Common myeloid progenitor, CD34-positive (primary cell): ENCODE measurements at places on chromosomes 2 and 18.

GRCh38 chr18:36762074-36762473, 66.7 kb downstream of the TPGS2 start:
- no peak for DNase-seq

- no peak for DNase-seq
Measured at GRCh38 chr2:140064243-140064642, 1284.1 kb upstream of the NXPH2 start.

DNA sequence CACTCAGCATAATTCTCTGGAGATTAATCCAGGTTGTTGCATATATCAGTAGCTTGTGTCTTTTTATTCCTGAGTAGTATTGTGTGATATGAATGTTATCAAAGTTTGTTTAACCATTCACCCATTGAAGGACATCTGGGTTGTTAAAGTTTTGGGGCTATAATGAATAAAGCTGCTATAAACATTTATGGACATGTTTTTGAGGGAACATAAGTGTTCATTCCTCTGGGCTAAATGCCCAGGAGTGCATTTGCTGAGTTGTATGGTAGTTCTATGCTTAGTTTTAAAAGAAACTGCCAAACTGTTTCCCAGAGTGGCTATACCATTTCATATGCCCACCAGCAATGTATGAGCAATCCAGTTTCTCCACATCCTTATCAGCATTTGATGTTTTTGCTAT, 21.8 kb upstream of the KCNJ13 start:
- no peak for DNase-seq

GRCh38 chr18:49866680-49867079, 53.3 kb upstream of the ACAA2 start:
- no peak for DNase-seq

GRCh38 chr2:105584435-105585010, 160.2 kb upstream of the NCK2 start:
- peak; percentile 20 for DNase-seq

- DNase-seq, result peak; percentile 69
Measured at GRCh38 chr2:174334781-174335251, at the start of gene SP9. SP9 (plus strand) TSS chr2:174334954; CDS start chr2:174335093, 139 bp downstream.

DNA sequence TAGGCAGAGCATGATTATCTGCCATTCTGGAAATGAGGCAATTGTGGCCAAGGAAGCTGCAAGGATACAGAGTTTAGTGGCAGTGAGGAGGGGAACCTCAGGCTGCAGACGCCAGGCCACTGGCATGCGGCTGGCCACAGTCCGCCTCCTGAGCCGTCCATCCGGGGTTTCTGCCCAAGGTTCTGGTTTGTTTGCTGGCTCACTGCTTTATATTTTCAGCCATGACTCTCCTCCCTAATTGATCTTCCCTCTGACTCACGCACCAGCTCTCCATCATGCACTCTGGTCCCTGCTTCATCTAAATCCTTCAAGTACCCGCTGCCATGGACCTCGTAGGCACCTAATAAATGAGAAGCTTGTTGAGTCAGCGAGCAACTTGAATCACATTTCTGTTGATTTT, 107.8 kb upstream of the REV1 start:
- DNase-seq, result no peak

GRCh38 chr18:10319026-10319425, 135.4 kb upstream of the APCDD1 start:
- DNase-seq, result no peak

DNA sequence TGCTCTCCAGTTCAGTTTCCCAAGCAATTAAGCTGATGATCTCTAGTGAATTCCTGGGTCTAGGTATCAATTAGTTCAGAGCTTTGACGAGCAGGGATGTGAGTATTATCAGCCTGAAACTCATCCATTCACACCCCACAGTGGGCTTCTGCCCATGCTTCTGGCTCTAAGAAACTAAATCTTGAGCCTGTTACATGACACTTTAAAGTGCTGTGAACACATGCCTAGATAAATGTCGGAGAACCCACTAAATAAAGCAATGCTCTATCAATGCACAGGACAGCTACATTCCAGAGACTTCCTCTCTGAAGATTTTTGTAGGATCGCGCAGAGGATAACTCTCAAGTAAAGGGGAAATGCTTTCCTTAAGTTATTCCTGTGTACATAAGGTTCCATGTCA, 356.5 kb upstream of the TNP1 start:
- no peak for DNase-seq

DNA sequence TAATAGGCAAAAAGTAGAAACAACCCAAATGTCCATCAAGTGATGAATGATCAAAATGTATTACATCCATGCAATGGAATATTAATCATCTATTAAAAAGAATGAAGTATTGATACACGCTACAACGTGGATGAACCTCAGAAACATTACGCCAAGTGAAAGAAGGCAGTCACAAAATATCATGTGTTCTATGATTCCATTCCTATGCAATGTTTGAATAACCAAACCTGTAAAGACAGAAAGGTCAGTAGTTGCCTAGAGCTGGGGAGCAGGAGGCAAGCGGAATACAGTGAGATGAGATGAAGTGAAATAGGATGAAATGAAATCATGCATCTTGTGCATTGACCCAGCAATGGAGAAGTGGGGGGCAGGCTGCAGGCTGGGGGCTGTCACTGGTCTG, 17.9 kb upstream of the COL6A3 start:
- no peak for DNase-seq

DNA sequence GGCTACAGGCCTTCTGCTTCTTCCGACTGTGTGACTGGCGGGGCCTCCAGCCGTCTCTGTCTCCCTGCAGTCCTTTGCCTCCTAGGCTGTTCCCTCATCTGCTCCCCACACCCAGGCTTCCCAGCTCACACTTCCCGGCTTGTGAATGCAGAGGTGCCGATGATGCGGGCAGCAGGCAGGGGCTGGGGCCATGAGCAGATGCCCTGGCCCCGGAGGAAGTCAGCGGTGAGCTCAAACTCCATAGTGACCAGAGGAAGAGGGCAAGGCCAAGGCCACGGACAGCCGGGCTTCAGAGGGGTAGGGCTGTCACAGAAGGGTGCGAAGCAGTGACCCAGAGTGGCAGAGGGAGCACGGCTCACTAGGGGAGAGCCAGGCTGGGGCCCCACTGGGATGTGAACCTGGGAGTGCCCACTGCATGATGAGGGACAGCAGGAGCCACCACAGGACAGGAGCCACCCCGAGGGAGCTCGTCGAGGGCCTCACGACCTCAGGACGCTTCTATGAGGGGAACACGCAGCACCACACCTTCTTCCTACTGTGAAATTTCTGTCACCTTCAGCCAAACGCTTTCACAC, 515.9 kb downstream of the EIPR1 start:
- DNase-seq, result no peak

GRCh38 chr18:11864471-11864870, 13.3 kb downstream of the CHMP1B start:
- DNase-seq, result no peak

- no peak for DNase-seq
Measured at GRCh38 chr18:3840766-3841165, 390.8 kb downstream of the TGIF1 start.

GRCh38 chr2:124609667-124610066, 584.6 kb downstream of the CNTNAP5 start:
- no peak for DNase-seq

DNA sequence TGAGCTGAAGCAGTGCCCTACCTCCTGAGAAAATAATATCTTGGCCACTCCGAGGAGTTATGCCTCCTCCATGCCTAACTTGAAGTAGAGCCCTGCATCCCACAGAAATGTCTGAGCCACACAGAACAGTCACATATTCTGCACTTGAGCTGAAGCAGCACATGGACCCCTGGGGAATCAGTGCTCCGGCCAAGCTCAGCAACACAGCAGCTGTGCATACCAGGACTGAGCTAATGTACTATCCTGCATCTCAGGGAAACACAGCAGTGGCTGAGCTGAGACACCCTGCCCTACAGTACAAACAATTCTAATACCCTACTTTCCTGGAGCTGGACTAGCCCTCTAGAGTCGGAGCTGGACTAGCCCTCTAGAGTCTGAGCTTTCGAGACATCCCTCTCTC, 166.9 kb downstream of the ZNF516 start:
- no peak for DNase-seq

DNA sequence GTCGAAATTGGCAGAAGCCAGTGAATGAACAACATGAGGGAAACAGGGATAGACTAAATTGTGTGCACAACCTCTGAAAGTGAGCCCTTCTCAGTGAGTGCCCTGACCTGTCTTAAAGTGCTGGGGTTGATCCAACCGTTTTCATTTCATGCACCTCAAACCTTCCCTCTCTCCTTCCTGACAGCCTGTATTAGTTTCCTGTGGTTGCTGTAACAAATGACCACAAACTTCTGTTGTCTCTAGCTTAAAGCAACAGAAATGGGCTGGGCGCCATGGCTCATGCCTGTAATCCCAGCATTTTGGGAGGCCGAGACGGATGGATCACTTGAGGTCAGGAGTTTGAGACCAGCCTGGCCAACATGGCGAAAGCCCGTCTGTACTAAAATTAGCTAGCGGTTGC, 48.8 kb upstream of the PPP1CB start:
- peak; percentile 60 for DNase-seq

DNA sequence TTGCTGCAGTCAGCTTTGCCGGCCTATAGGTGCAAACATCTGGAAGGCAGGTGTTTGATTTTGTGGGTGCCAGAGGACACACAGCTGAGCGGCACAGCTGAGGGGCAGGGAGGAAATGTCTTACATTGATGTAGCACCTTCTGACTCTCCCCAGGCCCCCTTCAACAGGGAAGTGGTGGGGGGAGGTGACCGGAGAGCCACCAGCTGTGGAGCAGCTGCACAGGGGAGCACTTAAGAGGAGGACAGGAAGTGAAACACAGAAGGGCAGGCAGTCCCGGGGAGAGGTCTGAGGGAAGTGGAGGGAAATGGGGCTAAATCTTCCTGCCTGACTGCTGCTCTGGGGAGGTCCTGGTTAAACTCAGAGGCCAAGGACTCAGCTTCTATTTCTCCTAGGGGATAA, 409.1 kb downstream of the TNS1 start:
- peak; percentile 17 for DNase-seq

- DNase-seq, result no peak
Measured at GRCh38 chr2:219618733-219619122, 8.7 kb upstream of the SLC4A3 start.

- no peak for DNase-seq
Measured at GRCh38 chr2:239157771-239158170, 243.0 kb downstream of the HDAC4 start.

GRCh38 chr18:45653090-45653489, 37.8 kb downstream of the SLC14A2 start:
- no peak for DNase-seq

DNA sequence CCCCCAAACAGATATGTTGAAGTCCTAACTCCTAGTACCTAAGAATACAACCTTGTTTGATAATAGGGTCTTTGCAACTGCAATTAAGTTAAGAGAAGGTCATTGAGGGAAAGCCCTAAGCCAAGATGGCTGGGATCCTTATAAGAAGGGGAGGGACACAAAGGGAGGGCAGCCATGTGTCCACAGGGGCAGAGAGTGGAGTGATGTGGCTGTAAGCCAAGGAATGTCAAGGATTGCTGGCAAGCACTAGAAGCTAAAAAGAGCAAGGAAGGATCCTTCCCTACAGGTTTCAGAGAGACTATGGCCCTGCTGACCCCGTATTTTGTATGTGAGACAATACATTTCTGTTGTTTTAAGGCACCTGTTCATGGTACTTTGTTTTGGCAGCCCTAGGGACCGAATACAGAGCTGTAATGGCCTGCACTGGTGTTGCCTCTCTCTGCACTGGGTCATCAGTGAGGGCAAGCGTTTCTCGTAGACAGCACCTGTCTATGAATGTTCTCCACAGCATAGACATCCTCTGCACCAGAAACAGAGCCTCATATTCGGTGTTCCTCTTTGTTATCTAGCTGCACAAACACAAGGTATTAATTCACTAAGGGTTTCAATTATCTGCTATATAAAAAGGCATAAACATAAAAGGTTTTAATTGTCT, 75.4 kb upstream of the AQP4 start:
- no peak for DNase-seq

- DNase-seq, result no peak
Measured at GRCh38 chr18:79411614-79412526, 16.1 kb downstream of the NFATC1 start.

DNA sequence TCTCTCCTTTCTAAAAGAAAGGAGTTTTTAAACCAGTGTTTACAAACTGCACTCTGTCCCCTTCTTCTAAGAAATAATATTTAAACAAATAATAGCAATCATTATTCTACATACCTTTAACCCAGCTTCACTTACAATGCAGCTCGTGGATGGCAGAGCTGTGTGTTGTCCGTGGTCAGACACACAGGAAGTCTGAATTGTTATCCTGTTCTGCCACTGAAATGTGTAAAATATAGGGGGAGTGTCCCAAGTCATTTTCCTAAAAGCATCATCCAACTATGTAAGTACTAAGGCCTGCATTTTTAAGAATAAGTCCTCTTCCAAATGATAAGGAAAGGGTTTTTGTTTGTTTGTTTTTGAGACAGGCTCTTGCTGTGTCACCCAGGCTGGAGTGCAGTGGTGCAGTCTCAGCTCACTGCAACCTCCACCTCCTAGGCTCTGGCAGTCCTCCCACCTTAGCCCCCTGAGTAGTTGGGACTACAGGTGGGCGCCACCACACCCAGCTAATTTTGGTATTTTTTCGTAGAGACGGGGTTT, 2.7 kb upstream of the PPP4R1 start:
- DNase-seq, result peak; percentile 25

GRCh38 chr18:61545281-61546245, 212.3 kb downstream of the CDH20 start:
- DNase-seq, result no peak

DNA sequence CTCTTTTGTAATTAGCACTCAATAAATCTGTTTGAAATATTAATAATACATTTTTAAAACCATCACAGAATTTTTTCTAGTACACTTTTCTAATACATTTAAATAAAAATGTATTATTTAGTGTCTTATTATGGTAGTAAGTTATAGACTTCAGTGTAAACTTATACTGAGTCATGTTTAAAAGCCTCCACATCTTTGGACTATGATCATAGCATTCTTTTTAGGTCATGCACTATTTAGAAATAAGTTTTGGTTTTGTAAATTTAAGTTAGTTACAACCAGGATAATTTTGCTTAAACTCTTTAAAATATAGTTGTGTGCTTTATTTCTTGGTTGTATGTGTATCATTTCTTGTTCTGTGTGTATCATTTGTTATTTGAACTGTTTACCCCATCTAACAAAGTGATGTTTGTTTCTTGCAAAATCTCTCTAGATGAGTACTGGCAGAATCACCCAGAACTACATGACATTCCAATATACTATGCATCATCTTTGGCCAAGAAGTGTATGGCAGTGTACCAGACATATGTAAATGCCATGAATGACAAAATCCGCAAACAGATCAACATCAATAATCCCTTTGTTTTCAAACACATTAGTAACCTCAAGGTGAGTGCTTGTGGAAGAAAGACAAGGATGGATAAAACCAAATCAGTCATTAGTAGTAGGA, 16.7 kb downstream of the CPSF3 start:
- DNase-seq, result no peak

DNA sequence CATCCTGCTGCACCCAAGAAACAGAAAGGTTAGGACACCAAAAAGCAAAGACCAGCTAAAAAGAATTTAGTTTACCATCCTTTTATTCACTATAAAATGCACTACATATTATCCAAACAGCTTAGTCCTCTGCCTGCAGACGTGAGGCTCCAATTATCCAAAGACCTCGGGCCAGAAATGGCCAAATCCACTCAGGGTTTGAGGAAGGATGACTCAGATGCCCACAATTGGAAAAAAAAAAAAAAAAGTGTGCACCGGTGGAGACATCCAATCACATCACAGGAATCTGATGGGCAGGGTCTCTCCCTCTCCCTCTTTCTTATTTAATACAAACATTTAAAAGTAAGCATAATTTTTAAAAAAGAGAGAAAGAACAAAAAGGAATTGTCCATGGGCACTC, 65.7 kb downstream of the TRABD2A start:
- no peak for DNase-seq

GRCh38 chr18:57086163-57086562, 60.7 kb upstream of the BOD1L2 start:
- no peak for DNase-seq

GRCh38 chr2:21396252-21396651, 272.5 kb downstream of the TDRD15 start:
- DNase-seq, result no peak
